Tibial nerve (tissue), 4 donors: ENCODE measurements at places on chromosomes 5 and 9. TPM values are rescaled to one million over a fixed set of nuclear protein-coding genes. Genes with fewer than 3 reads are reported as not detected.

DNA sequence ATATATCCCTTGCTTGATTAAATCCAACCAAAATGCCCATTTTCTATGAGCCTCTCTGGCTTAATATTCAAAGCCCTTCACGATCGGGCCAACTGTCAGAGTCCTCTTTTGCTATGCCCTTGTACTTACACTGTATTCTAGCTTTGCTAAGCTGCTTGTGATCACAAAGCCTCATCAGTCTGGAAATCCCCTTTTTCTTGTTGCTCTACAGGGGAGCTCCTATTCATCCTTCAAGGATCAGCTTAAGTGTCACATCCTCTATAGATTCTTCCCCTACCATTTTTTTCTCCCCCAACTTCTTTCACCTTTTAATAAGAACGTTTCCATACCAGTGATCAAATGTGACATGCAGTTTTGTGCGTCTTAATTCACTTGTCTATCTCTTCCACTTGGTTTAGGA is 450.4 kb upstream of the CHD1 start:
- no peak for DNase-seq

GRCh38 chr5:159094745-159095144 is 5.0 kb downstream of the EBF1 start:
- DNase-seq: peak; percentile 91

DNA sequence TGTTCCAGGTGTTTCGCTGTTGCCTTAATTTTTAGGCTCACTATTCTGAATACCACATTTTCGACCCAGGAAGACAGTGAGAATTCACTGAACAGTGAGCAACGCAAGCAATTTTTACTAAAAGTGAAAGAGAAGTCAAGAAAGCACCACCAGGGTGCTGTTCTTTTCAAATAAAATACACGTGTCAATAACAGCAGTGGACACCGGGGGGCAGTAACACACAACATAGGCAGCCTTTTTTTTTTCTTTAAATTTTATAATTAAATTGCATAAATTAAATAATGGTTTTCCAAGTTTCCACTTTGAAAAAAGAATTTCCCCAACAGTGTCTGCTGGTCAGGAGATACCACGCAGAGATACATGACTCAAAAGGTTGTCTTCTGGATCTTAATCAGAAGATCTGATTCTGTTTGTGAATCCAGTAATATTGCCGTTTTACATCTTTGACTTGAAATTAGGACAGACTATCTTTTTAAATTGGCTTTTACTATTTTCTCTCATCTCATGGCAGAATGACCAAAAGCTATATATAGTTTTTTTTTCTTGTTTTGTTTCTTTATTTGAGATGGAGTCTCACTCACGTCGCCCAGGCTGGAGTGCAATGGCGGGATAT is 47.1 kb upstream of the SH3GL2 start:
- peak; percentile 61 for DNase-seq

The IL31RA gene
- total RNA-seq: 0.60 TPM

DNA sequence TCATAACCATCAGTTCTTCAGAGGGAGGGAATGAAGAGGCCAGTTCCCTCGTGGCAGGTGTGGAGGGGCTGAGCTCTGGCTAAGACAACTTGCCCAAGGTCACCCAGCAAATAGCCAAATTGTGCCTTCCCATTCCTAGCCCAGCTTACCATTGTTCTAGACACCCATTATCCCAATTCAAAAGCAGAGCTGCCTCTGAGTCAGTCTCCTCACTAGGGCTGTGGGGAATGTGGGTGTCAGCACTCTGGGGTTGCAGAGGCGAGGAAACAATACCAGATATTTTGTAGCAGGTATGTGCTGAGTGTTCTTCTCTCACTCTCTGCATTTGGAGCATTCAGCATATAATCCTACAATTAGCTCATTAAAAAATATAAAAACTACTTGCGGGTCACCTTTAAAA is 270.8 kb downstream of the PSAT1 start:
- DNase-seq: no peak

The OR13J1 gene
- total RNA-seq: not detected

DNA sequence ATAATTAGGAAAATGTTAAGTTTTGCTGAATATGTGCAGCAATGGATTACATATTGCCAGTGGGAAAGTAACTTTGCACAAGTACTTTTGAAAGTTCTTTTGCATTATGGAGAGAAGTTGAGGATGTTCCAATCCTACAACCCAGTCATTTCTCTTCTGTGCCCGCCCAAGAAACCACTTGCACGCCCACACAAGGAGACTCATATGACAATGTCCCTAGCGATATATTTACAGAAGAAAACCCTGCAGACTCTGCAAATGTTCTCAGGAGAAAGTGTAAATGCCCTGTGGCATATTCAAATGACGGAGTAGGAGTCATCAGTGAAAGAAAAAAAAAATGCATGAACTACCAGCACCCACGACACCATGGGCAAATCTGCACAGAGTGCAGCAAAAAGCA is 356.5 kb downstream of the CTNND2 start:
- DNase-seq: no peak

DNA sequence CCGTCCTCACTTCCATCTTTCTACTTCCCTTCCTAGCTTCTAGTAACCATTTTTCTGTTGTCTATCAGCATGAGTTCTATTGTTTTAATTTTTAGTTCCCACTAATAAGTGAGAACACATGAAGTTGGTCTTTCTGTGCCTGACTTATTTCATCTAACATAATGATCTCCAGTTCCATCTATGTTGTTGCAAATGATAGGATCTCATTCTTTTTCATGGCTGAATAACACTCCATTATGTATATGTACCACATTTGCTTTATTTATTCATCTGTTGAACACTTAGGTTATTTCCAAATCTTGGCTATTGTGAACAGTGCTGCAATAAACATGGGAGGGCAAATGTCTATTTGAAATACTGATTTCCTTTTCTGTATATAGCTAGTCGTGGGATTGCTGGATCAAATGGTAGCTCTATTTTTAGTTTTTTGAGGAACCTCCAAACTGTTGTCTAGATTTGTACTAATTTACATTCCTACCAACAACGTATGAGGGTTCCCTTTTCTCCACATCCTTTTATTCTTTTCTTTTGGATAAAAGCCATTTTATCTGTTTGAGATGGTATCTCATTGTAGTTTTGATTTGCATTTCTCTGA is 50.3 kb downstream of the NSD1 start:
- no peak for DNase-seq

The PCDHGA11 gene
- total RNA-seq: 9.2 TPM

GRCh38 chr9:94606646-94607422 is 13.2 kb upstream of the FBP2 start:
- no peak for DNase-seq

GRCh38 chr5:126577415-126577814 is 17.6 kb downstream of the ALDH7A1 start:
- no peak for DNase-seq

DNA sequence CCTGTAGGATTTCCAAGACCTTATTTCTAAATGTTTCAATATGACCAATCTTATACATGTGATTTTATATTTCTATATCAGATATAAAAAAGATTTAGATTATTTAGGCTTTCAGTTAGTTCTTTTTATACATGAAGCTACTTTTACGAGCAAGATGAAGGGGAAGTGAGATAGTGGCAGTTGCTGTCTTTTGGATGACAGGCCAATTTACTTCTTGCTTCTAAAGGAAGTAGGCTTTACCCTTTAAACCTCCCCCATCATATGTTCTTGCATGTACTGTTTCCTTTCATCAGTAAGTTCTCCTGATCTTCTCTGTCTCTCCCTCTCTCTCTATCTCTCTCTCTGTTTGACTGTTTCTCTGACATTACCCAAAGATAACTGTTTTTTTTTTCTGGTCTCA is 4.0 kb upstream of the TYRP1 start:
- DNase-seq: no peak

DNA sequence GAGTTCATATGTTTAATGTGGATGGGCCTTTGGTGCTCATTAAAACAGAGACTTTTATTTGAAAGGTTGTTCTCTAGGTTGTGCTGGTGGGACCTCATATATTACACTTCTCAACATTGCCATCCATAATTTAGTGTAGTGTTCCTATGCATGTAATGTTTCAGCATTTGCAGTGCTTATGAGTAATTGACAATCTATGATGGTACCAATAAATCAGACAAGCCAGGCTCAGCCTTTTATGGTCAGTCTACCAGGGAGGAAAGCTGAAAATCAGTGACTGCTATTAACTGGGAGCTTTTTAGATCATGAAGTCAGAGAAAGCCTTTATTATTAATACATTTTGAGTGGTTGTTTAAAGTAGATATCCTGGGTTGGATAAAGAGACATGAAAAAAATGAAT is 120.1 kb upstream of the SLC28A3 start:
- DNase-seq: no peak

The TEX48 gene
- total RNA-seq: not detected

The TUSC1 gene
- total RNA-seq: 30.4 TPM

GRCh38 chr5:50800410-50800809 is 134.0 kb downstream of the PARP8 start:
- no peak for DNase-seq

DNA sequence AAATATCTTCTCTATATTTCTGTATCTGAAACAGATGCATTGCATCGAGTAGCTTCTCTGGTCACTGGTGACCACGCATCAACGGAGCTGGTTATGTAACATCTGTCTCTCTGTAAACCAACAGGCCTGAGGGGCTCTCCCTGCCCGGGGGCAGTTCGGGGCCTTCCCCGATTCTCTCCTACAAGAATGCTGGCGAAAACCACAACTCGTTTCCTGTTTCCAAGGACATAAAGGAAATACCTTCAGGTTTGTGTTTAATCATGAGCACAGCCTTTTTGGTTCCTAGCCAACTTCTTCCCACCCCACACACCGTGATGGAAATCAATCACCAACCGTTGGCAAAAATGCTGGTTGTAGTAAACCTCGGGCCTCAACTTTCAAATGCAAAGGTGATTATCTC is 25.1 kb downstream of the GDNF start:
- DNase-seq: no peak

DNA sequence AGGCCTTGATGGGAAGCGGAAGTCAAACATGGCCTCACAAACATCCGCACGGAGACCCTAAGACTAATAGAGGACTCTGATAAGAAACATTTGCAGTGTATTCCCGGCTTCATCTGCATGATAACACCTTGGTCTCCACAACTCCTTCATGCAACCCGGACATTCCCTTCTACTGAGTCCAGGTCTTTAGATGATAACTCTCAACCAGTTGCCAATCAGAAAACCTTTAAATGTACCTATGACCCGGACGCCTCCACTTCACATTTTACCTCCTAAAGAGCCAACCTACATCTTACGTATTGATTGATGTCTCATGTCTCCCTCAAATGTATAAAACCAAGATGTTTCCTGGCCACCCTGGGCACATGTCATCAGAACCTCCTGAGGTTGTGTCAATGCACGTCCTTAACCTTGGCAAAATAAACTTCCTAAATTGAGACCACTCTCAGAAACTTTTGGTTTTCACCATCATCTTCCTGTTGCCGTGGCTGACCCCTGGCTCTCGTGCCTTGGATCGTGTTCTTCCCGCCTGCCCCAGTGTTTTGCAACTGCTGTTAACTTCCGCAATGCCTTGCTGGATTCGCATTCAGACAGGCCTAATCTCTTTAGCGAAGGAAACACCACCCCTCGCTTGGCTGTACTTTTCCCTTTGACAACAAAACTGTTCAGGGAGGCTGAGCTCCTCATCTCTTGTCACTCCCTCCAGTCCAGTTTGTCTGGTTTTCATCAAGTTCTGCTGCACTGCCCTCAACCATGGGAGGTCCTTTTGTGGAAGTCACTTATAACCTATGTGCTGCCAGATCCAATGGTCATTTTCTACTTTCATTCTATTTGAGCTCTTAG is 1.1 kb upstream of the DAP start:
- peak; percentile 58 for DNase-seq

DNA sequence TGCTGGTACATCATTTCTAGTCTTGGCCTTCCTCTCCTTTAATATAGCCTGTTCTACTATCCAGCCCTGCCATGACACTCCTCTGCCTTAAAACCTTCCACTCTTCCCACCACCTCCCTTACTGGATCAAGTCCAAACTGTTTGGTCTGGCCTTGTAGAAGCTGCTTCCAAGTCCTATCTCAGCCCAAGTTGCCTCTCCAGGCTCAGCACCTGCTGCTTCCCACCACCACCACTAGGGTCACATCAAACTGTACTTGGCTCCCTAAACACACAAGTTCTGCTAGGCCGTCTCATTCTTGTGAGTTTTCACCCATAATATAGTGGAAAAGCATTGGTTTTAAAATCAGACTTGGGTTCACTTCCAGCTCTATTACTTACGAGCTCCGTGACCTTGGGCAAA is 1.4 kb downstream of the NDUFA8 start:
- no peak for DNase-seq

DNA sequence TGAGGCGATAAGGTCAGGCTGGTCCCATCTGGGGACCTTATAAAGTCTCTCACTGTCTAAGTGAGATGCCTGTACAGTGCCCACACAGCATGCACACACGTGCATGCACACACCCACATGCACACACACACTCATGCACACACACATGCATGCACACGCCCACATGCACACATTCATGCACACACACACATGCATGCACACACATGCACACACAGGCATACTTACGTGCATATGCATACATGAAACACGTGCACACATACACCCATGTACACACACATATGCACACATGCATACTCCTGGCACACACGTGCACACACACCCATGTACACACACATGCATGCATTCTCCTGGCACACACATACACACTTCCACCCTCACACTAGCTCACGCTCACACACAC is 12.2 kb downstream of the COL23A1 start:
- no peak for DNase-seq

GRCh38 chr9:116465576-116466270 is 221.4 kb upstream of the TRIM32 start:
- no peak for DNase-seq

The TRMT10B gene
- 27.5 TPM for total RNA-seq

The PGM5 gene
- 43.1 TPM for total RNA-seq

GRCh38 chr5:32302835-32303754 is 9.6 kb downstream of the MTMR12 start:
- DNase-seq: no peak

The SLC6A7 gene
- not detected for total RNA-seq

DNA sequence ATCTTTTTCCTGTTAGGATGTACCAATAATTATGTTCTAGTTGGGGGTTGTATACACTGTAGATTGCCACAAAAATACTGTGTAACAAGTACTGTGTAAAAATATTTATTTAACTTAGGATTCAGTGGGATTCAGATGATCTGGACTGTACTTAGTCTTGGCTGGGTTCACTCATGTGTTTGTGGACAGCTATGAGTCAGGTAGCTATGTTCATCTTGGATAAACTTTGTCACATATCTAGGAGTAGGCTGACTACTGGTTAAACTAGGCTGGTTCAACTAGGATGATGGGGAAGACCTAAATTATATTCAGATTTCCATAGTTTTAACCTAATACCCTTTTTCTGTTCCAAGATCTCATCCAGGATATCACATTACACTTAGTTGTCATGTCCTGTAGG is 32.1 kb upstream of the TNFSF15 start:
- no peak for DNase-seq

DNA sequence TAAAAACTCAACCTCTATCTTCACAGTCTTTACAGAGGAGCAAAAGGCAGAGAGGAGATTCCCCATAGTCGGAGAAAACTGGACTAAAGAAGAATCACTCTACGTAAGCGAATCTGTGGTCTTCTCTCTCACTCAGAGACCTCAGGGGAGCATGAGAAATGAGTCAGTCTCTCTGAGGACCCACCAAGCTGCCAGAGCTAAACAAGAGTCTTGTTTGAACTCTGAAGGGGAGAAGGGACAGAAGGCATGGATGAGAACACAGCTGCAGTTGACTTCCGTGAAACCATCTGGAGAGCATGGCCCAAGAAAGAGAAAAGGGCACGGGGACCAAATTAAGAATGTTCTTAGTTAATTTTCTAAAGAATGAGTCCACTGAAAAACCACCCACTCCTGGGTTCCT is 12.8 kb upstream of the MAN2A1 start:
- DNase-seq: peak; percentile 19
